AG04450 (cell line): ENCODE measurements at places on chromosomes 4 and X.
A peak's percentile ranks its signal among the peaks of the same experiment; 100 is the strongest.

DNA sequence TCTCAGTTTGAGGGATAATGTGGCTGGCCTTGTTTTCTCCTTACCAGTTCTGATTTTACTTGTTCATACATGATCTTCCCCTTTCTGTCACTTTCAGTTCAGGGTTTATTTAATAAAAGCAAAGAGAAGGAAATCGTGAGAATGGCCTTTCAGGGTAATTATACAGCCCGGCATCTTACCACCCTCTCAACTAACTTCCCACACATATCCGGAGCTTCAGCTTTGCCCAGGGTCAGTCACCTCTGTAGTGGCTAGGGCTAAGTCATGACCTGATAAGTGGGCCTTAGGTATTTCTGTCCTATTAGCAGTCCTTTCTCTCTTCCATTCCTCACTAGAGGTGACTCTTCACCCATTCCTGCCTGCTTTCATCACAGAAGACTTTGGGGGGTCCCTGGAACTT lies 15.8 kb downstream of the TRPC5 start:
- no peak for DNase-seq

DNA sequence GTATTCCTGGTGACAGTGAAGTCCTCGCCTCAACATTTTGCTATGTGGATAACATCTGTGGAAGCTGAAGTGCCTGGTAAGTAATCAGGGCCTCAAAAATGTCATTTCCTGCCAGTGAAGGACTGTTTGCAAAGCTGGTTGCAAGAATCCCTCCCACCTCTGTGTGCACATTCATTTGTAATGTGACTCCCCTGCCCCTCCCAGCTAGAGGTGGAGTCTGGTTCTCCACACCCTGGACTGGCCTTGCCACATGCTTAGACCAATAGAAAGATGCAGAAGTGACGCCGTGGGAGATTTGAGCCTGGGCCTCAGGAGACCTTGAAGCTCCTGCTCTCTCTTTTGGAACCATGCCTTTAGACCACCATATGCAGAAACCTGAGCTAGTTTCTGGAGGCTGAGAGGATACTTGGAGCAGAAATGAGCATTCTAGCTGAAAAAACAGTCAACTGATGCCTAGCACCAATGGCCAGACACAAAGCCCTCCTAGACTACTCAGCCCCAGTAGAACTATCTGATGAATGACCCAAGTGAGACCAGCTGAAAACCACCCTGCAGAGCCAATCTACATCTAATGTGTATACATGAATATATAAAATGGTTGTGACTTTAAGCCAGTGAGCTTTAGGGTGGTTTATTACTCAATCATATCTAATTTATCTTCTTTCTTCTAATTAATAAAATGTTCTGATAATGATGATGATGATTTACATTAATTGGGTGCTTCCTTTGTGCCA lies 47.8 kb upstream of the CRMP1 start:
- no peak for DNase-seq

GRCh38 chr4:26751838-26752237 lies 108.8 kb upstream of the STIM2 start:
- no peak for DNase-seq

DNA sequence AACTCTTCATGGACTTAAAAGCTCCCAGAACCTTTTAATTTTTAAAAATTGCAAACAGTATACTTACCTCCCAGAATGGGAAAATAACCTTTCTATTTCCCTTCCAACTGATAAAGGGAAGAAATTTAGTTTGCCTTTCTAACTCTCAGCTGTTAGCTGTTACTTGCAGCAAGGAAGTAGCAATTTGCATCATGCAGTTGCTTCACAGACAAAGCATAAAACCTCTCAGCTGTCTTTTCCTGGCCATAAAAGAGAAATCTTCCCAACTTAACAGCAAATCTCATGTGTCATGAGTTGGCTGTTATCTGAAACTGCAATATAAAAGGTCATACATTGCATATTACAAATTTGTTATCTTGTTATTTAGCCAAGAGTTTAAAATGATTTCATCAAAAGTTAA lies 18.4 kb downstream of the C4orf17 start:
- DNase-seq: no peak

DNA sequence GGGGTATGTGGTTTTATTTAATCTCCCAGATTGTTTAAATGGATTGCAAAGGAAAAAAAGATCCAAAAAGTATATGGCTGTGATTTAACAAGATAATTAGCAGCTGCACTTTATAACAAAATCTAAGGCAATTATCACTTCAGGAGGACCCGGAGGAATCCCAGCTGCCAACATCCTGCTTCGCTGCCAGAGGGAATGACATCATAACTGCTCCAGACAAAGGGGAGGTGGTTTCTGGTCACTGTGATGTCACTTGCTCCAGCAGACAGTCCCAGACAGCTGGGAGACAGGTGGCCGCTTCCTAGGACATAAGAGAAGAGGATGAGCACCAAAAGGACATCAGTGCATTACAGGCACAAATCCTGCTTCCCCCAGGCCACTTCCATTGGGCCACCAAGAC lies 371.0 kb downstream of the BCOR start:
- no peak for DNase-seq

GRCh38 chrX:121823406-121823805 lies 776.0 kb downstream of the GLUD2 start:
- DNase-seq: no peak

GRCh38 chr4:150909116-150909515 lies 106.0 kb downstream of the LRBA start:
- DNase-seq: no peak

DNA sequence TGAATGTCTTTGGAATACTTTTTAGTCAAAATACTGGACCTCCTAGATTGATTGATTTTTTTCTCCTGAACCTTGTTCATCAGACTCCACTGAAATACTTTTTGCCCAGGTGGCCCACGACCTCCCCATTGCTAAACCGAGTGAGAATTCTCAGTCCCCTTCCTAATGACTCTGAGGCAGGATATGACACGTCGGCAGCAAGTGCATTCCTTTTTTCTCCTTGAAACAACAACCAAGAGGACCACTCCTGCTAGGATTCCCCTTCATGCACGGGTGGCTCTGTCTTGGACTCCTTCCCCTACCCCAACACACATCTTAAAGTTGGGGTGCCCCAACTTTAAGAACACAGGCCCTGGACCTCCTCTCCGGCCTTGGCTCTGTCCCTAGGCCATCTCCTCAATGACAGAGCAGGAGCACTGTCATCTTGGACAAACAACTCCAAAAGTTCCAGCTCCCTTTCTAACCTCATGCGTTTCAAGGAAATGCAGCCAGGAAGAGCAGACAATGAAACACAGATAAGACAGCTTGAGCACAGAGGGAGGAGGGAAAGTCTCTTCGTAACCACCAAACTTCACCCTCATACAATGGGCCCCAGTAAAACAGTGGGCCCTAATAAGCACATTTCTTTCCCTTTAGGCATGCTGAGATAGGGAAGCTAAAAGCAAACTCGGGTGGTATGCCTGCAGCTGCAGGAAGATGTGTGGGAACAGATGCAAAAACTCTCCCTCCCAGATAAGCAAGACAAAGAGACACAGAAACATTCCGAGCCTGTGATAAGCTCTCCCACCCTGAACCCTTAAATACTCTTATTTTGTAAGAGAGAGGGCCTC lies 33.9 kb downstream of the ZBTB49 start:
- DNase-seq: no peak

GRCh38 chr4:7673121-7673520 lies 238.4 kb upstream of the PSAPL1 start:
- no peak for DNase-seq

- no peak for DNase-seq
These were observed 59.7 kb downstream of the SMAD1 start for GRCh38 chr4:145541346-145541745.

- no peak for DNase-seq
These were observed 87.7 kb downstream of the ARX start for GRCh38 chrX:24928114-24928513.

DNA sequence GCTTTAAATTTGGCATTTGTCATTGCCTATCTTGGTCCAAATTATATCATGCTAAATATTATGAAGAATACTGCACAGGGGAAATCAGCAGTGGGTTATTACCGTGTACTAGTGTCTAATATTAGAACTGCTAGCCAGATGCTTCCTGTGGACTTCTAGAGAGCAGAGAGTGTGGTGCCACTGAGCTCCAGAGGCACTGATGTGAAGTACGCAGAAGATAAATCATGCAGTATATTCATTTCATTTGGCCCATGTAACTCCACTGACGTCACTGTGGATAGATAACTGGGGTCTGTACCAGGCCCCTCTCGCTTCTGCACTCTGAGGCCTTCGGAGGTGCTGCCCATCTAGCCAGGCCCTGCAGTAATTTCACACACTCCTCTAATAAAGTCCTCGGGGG lies 80.0 kb downstream of the ALPK1 start:
- no peak for DNase-seq

- DNase-seq: no peak
These were observed 564.4 kb downstream of the TMA16 start for GRCh38 chr4:164058776-164059445.

DNA sequence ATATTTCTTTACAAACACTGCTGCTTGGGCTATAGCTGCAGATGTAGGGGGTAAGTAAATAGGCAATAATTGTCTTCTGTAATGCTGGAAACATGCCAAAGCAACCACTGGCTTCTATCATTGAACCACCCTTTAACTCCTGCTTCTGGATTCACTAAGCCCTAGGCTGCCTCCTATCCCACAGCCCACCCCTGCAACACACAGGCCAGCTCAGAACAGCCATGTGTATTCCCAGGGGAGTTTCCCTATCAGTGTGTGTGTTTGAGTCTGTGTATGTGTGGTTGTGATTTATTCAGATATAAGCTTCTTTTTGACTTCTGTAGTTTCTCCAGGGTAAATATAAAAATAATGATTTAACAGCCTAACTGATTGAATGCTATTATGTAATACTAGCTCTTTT lies 291.3 kb downstream of the PCDH10 start:
- no peak for DNase-seq

GRCh38 chr4:18570370-18570769 lies 548.8 kb upstream of the LCORL start:
- no peak for DNase-seq

DNA sequence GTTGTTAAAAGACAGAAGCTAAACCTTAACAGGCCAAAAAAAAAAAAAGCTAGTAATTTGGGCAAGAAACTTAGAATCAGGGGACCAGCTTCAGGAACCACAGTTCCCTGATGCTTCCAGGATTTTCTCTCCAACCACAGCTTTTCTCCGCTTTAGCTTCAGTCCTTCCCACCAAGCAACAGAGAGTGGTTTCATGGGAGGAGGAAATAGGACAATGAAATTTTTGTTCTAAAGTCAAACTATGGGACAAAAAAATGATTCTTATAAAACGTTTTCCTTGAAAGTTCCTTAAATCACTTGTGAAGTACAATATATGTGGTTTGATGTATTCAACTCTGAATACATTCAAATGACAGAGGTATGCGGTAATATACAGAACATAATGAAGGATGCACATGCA lies 71.0 kb upstream of the DHX15 start:
- DNase-seq: no peak

DNA sequence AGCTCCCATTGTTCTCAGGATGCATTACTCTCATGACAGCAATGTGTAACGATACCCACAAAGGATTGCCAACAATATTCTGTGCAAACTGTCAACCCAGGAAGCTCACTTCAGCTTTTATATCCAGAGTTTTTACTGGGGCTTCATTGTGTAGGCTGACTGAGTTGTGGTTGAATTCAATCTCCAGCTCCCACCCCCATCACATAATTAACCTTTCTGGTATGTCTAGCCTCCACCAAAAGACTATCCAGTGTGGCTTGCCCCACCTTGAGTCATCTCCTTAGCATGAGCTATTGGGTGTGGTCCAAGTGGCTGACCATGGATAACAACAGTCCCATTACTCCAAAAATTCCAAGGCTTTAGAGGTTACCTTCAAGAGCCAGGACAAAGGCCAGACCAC lies 17.7 kb upstream of the TAB3 start:
- DNase-seq: no peak

GRCh38 chr4:140689623-140690022 lies 66.6 kb downstream of the TBC1D9 start:
- DNase-seq: no peak

- DNase-seq: no peak
These were observed 57.6 kb downstream of the SHISA3 start for GRCh38 chr4:42454755-42455420.

DNA sequence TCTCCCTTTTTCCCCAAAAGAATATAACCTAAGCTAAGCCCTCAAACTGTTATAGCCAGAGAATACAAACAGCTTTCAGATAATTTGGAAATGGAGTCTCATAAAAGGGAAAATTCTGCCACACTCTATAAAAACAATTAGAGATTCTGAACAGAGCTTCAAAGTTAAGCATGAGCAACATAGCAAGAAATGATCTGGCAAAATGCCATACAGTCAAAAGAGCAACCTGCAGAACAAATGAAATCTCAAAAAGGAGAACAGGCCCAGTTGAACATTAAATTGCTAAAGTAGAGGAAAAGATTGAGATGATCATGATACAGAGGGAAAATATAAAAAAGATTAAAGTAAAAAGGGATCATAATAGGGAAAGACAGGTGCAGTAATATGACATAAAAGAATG lies 250.5 kb downstream of the TLL1 start:
- no peak for DNase-seq

DNA sequence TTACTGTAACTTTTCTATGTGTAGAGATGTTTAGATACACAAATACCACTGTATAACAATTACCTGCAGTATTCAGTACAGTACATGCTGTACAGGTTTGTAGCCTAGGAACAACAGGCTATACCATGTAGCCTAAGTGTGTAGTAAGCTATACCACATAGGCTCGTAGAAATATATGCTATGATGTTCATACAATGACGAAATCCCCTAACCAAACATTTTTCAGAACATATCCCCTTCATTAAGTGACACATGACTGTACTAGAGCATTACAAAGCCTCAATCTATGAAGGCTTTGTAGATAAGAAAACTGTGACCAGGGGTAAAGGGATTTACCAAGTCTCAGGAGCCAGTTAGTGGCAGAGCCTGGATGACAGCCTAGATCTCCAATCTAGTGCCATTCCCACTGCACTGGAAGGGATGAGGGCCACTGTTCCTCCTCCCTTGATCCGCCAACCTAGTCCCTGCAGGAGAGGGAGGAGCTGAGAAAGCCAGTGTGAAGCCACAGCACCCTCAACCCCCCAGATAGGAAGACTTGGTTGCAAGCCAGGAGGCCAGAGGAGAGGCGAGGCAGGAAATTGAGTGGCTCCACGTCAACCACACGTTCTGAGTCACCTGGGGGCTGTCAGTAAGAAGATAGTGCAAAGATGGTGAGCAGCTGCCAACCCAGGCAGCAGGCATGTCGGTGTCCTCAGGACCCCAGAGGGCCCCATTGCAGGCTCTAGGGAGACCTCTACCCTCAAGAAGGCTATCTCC lies 227.7 kb downstream of the BCOR start:
- no peak for DNase-seq

DNA sequence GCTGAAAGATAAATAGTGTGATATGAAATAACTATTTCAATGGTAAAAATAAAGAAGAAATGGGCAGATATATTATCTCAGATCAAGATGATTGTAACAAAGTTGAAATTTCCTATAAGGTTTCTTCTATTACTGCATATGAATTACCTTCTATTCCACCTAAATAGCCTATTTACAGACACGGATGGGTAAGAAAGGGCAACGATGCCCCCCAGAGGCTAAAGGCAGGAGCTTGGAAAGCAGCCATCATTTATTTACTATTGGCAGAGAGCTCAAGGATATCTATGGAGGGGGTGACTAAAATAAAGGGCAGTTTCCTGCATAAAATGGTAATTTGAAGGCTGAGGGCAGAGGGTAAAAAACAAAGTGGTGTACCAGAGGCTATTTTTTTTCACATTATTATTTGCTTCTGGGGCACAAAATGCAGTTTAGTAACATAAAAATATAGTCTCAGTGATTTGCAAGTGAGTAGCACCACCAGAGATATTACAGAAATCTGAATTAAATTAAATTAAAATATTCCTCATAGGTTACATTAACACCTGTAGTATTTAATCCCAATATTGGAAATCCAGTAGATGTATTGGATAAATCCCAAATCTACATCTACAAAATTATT lies 123.1 kb downstream of the BTC start:
- peak; percentile 43 for DNase-seq
